Kidney tubule cell (primary cell): ENCODE measurements at places on chromosomes 3 and 15.

DNA sequence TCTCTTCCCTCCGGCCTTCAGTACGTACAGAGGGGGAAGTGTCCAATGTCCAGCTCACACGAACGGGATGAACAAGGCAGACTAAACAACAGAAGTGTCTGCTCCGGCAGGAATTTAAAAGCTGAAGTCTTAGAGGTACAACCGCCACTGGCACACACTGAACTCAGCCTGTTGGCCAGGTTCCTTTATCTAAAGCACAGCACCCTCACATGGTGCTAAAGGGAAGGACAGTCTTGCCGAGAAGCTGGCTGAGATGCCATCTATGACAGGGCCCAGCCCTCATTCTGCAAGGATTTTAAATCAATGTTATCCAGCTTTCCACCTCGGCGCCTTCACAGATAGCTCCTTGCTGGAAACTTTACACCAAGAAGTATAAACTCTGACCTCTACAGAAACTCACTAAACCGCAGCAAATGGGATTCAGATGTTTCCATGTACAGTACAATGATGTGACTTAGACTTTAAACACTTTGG is 2.8 kb downstream of the ADAMTS17 start:
- peak; percentile 83 for DNase-seq

DNA sequence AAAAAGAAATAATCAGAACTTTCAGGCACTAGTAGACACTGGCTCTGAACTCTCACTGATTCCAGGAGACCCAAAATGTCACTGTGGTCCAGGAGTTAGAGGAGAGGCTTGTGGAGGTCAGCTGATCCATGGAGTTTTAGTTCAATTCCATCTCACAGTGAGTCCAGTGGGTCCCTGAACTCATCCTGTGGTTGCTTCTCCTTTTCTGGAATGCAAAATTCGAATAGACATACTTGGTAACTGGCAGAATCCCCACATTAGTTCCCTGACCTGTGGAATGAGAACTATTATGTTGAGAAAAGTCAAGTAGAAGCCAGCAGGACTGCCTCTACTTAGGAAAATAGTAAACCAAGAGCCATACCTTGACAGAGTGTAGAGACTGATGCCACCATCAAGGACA is 87.3 kb upstream of the OXTR start:
- DNase-seq, result no peak

- peak; percentile 35 for DNase-seq
These were observed 16.0 kb upstream of the CPEB1 start for GRCh38 chr15:82663186-82663600.

- no peak for DNase-seq
These were observed 66.4 kb downstream of the BCHE start for GRCh38 chr3:165770781-165771180.

DNA sequence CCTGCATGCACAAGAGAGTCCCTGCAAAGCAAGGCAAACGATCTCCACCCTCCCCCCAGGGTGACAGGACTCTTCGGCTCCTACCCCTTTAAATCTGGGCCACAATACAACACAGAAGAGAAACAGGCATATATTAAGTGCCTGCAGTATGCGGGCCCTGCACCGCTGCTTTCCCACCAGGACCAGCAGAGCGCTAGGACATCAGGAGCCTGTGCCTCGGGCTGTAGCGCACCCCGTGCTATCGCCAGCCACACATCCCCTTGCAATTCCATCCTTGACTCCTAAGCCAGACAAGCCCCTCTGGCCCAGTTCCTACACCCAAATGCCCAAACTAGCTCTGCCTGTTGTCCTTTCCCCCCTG is 4.1 kb downstream of the GALNT15 start:
- DNase-seq, result no peak

DNA sequence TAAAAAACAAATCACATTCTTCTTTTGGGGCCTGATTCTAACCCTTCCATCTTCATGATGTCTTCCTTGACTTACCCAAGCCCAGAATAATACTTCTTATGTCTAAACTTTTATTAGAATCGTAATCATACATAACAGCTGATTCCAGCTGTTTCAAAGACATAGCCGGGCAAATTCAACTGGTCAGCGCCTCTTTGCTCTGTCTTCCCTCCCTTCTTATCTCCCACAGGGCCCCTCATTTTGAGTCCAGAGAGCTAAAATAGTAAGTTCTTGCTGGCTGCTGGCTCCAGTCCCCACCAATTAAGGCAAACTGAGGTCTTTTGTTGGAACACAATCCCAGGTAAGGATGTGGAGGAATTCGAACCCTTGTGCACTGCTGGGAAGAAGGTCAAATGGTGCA is 108.6 kb downstream of the ADCY5 start:
- no peak for DNase-seq

DNA sequence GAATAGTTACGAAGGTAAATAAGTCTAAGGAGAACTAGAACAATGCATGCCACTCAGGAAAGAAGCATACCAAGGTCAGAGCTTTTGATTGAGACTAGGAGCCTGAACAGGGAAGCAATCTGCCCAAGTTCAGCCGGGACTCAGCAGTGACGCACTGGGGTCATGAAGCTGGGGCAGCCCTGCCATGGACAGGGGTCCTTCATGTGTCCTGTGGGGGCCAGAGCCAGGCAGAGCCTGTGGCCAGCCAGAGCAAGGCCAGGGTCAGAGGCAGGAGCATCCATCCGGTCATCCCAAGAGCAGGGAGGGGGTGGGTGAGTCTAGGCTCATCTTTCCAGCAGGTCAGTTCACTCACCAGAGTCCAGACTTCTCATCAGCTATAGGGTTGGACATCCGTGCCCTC is 47.9 kb downstream of the FGD5 start:
- DNase-seq, result no peak

- peak; percentile 64 for DNase-seq
These were observed 1.4 kb downstream of the ANKRD28 start for GRCh38 chr3:15796331-15796730.

GRCh38 chr3:50167069-50167840 is 12.1 kb downstream of the SEMA3F start:
- peak; percentile 94 for DNase-seq

DNA sequence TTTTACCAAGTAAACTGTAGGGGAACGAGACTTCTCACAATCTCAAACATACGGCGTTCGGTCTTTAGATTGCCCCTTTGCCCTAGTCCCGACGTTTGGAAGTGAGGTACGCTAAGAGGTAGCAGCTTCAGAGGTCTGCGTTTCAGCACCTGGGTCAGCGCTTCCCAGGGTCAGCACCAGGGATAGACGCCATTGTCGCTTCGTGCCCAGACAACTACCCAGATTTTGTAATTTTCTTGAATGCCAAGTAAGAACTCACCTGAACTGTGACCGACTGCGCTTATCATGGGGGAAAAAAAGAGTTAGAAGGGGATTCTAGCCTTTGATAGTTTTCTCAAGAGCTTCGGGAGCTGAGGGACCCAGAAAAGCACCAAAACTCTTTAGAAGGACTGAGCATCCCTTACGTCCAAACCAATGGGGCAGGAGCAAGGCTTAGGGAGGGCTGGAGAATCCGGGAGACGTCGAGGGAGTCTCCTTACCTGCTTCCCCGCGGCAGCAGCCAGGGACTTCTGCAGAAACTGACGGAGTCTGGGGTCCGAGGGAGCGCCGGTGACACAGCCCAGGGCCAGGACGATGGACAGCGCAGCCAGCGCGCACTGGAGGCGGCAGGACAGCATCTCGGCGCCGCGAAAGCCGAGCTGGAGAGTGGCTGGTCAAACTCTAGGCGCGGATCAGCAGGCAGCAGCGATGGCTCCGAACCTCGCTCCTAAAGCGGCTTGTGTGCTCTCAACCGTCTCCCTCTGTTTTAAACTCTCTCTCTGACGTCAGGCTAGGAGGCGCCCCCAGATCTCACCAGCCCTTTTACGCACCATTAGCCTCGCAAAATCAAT is at the start of gene SST:
Gene SST (minus strand): TSS at position 720 of the 830 bp plus-strand sequence. CDS start 103 bp downstream, at position 617.
- DNase-seq, result peak; percentile 57

DNA sequence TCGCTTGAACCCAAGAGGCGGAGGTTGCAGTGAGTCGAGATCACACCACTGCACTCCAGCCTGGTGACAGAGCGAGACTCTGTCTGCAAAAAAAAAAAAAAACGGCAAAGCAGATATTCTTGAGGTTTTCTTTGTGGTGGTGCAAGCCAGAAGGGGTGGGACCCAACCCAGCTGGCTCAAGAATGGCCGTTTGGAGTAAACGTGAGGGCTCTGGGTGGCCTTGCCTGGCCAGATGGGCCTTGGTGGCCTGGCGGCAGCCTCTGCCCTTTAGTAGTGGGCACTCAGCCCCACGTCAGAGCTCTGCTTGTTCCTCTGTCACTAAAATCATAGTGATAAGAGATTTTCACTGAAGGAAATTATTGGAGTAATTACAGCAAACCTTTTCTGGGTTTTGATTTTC is 50.5 kb downstream of the ATP1B3 start:
- DNase-seq, result no peak
